ENCODE measurements at places on chromosomes 3 and 15. TPM values are rescaled to one million over a fixed set of nuclear protein-coding genes. Genes with fewer than 3 reads are reported as not detected.
A peak's percentile ranks its signal among the peaks of the same experiment; 100 is the strongest.

GRCh38 chr3:125671461-125672243, 76.4 kb upstream of the OSBPL11 start:
- no peak overlapping the region for H3K4me3 ChIP-seq
- no peaks in the 10 kb centered on the region for H3K27me3 ChIP-seq
- H3K36me3 ChIP-seq: no peaks in the 10 kb centered on the region
- no peak for DNase-seq
- H3K27ac ChIP-seq: no peak overlapping the region
- H3K4me1 ChIP-seq: no peaks in the 10 kb centered on the region

DNA sequence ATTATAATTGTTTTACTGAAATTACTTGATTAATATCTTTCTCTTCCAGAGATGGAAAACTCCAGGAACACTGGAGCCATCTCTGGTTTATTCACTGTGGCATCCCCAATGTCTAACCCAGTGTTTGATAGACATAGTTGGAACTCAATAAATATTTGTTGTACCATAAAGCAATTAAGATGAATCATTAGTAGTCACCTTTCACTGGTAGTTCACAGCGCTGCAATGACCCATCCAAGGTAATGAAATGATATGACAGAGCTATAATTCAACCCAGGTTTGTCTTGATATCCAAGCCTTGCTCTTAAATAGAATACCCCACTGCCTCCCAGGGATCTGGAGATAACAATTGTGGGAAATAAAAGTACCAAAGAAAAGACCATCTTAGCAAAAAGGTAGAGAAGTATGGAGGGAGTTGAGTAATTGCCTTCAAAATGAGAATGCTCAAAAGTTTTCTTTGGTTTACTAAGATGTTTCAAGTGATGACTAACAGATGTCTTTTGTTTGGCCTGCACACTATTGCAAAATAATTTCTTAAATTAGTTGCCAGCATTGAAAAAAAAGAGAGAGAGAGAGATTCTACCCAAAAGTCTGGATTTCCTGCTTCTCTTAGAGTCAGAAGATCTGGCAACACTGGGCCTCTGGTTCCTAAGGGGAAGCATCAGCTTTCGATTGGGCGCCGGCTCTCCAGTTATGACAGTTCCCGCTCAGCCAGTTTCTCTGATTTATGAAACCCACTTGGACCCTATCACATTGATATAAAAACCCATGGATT, 348.5 kb downstream of the ERC2 start:
- H3K27me3 ChIP-seq: no peaks in the 10 kb centered on the region
- H3K4me1 ChIP-seq: no peaks in the 10 kb centered on the region
- DNase-seq: peak; percentile 28
- no peak overlapping the region for H3K4me3 ChIP-seq
- H3K27ac ChIP-seq: no peak overlapping the region

- H3K27ac ChIP-seq: no peak overlapping the region
- H3K4me3 ChIP-seq: no peak overlapping the region
- DNase-seq: no peak
- H3K4me1 ChIP-seq: peaks cover 11% of the 10 kb centered on the region
- H3K27me3 ChIP-seq: no peaks in the 10 kb centered on the region
These were observed 30.6 kb upstream of the RASA2 start for GRCh38 chr3:141456301-141456625.

- no peaks in the 10 kb centered on the region for H3K4me1 ChIP-seq
- H3K27ac ChIP-seq: no peak overlapping the region
- no peak for DNase-seq
- no peaks in the 10 kb centered on the region for H3K36me3 ChIP-seq
- no peaks in the 10 kb centered on the region for H3K27me3 ChIP-seq
- H3K4me3 ChIP-seq: no peak overlapping the region
These were observed 53.0 kb upstream of the TPM1 start for GRCh38 chr15:62989366-62990055.

DNA sequence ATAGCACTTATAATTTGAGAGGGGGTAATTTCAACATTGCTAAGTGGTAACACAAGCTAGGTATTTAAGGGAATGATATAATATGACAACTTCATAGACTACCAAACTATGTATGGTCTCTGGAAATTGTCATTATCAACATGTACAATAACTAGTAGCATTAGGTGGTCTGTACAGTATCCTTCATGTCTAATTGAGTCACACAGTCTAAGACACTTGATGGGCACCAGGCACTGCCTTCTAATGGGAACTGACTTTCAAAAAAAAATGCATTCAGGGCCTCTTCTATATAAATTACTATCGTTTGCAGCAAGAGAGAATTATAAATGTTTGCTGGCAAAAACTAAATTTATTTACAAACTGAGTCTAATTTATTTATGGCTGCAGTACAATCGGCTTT, 271.8 kb downstream of the MECOM start:
- no peaks in the 10 kb centered on the region for H3K36me3 ChIP-seq
- H3K4me1 ChIP-seq: peaks cover 14% of the 10 kb centered on the region
- H3K4me3 ChIP-seq: no peak overlapping the region
- no peaks in the 10 kb centered on the region for H3K27me3 ChIP-seq
- H3K27ac ChIP-seq: no peak overlapping the region
- no peak for DNase-seq

DNA sequence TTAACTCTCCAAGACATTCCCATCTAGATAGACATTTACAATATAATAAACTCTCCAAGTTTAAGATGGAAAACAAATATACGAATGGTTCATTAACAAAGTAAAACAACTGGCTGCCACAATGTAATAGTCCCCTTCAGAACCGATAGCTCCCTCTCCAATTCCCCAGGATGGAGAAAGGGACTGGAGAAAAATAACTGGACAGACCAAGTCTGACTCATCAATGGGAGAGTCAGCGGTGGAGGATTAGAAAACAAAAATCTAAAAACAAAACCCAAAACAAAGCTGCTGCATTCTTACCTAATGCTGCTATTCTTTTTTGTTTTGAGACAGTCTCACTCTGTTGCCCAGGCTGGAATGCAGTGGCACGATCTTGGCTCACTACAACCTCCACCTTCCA, 468.1 kb downstream of the SHQ1 start:
- no peak overlapping the region for H3K4me3 ChIP-seq
- no peak for DNase-seq
- no peaks in the 10 kb centered on the region for H3K36me3 ChIP-seq
- H3K27ac ChIP-seq: no peak overlapping the region

- no peaks in the 10 kb centered on the region for H3K4me1 ChIP-seq
- no peak for DNase-seq
- H3K27me3 ChIP-seq: no peaks in the 10 kb centered on the region
- no peak overlapping the region for H3K27ac ChIP-seq
These were observed 88.1 kb downstream of the ADAMTS9 start for GRCh38 chr3:64599651-64600050.

DNA sequence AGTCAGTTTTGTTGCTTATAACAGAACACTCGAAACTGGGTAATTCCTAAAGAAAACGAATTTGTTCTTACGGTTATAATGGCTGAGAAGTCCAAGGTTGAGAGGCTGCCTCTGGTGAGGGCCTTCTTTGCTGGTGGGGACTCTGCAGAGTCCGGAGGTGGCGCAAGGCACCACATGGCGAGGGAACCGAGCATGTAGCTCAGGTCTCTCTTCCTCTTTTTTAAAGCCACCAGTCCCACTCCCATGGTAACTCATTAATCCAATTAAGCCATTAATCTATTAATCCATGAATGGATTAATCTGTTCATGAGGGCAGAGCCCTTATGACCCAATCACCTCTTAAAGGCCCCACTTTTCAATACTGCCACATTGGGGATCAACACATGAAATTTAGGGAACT, 50.0 kb downstream of the ROPN1B start:
- no peak overlapping the region for H3K4me3 ChIP-seq
- H3K27me3 ChIP-seq: no peaks in the 10 kb centered on the region
- no peaks in the 10 kb centered on the region for H3K4me1 ChIP-seq
- no peak overlapping the region for H3K27ac ChIP-seq

GRCh38 chr15:74826364-74826819, at the start of gene CPLX3:
CPLX3 (plus strand) TSS chr15:74826627; CDS start chr15:74826704, 77 bp downstream.
- no peaks in the 10 kb centered on the region for H3K4me1 ChIP-seq
- no peaks in the 10 kb centered on the region for H3K36me3 ChIP-seq
- H3K27ac ChIP-seq: no peak within 1 kb of the TSS
- no peak within 1 kb of the TSS for H3K4me3 ChIP-seq

DNA sequence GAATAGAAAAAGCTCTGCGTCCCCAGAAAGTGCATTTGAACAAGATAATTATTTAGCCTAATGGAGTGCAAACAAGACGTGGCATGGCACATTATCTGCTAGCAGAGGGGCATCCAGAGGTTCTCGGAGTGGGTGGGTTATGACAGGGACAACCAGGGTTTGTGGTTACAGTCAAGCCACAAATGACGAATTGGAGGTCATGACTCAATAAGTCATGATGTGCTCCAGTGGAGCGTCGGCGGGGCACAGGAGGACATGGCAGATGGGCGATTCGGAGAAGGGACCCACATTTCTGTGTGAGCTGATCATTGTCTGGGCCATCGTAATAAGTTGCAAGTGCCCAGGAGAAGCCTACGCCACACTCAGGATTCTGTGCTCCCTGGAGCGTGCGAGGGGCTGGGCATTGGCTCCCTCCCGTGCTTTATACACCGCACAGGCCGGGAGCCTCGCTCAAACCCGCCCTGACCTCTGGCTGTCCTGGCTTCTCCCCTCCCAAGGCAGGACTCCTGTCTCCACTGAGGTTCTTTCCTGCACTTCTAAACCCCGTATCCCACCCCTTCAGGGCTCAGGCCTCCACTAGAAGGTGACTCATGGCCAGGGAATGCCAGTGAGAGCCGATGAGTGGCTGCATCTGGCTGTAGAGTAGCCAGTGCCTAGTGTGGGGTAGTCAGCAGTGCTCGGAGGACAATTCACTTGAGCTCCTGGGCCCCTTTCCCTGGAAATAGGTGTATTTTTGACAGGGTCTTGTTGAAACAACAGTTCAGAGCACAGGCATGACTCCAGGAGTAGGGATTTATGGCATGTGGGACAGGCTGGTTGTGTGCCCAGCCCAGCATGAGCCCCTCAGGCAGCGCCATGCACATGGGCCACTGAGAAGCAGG, 67.4 kb downstream of the GRIP2 start:
- H3K4me3 ChIP-seq: no peak overlapping the region
- no peaks in the 10 kb centered on the region for H3K36me3 ChIP-seq
- H3K4me1 ChIP-seq: no peaks in the 10 kb centered on the region
- H3K27ac ChIP-seq: no peak overlapping the region
- no peaks in the 10 kb centered on the region for H3K27me3 ChIP-seq
- peak; percentile 29 for DNase-seq

The SRGAP3 gene
- 6.1 TPM for total RNA-seq

The P2RY12 gene
- 0.17 TPM for total RNA-seq

The CCR5 gene
- total RNA-seq: 1.9 TPM

The SCG3 gene
- 0.72 TPM for total RNA-seq
